ENCODE measurements at places on chromosomes 11 and 22.

DNA sequence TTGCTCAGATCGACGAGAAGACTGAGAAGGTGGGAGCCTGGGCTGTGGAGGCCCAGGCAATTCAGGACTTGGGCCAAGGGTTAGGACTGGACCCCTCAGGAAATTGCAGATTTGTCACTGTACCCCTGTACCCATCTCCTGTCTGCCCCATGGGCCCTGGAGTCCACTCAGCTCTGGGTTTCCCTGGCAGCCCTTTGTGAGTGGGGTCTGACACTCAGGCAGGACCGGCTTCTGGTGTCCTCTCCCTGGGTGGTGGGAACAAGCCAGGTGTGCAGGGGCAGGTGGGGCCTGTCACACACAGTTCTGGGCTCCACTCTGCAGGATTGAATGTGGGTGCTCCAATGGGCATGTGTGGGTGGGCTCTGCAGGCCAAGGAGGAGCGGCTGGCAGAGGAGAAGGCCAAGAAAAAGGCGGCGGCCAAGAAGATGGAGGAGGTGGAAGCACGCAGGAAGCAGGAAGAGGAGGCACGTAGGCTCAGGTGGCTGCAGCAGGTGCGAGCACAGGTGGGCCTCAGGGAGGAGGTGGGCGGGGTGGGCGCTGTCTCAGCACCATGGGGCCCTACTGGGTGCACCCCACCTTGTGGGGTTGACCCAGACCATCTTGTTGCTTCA is 21.6 kb downstream of the INCENP start:
- DNase-seq, result no peak

- DNase-seq, result no peak
These were observed 48.4 kb downstream of the CSTPP1 start for GRCh38 chr11:46984987-46985386.

DNA sequence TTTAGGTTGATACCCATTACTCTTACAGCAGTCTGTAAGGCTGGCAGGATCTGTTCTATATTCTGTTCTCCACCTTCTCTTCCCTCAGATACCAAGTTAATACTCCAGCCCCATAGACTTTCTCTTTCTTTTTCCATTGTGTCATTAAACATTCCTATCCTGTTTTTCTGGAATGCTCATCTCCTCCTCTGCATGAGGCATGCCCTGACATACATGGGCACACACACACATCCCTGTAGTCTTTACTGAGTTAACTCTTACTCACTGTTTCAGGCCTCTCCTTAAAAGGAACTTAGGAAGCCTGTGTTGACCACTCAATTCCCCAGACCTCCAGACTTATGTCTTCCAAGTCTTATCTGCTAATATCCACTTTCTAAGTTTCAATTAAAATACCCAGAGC is 476.8 kb downstream of the METTL15 start:
- no peak for DNase-seq

DNA sequence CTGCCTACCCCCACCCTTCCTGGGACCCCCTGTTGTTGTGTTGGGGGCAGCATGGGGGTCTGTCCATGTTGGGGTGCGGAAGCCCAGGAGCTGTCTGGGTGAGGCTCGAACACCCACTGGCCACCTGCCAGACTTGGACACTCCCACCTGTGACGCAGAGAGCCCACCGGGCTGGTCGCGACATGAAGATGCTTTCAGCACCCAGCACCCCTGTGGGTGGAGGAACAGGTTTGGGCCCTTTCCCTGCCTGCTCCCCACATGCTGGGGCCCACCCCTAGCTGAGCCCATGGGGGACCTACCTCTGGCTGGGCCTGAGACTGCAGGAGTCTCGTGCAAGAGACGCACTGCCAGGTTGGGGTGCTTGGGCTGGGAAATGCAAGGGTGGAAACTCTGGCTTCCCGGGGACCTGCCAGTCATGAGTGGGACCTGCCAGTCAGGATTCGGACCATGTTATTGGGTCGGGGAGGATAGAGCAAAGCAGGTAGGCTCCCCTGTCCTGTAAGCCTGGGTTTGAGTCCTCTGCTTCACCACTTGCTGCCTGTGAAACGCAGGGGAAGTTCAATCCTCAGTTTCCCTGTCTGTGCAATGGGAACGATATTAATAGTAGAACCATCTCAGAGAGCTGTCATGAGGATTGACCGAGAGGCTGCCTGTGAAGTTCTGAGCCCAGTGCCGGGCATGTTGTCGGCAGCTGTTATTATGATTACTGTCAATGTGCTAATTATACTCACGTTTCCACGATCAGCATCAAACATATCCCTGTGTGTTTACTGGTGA is 24.1 kb downstream of the KIAA1671 start:
- no peak for DNase-seq

DNA sequence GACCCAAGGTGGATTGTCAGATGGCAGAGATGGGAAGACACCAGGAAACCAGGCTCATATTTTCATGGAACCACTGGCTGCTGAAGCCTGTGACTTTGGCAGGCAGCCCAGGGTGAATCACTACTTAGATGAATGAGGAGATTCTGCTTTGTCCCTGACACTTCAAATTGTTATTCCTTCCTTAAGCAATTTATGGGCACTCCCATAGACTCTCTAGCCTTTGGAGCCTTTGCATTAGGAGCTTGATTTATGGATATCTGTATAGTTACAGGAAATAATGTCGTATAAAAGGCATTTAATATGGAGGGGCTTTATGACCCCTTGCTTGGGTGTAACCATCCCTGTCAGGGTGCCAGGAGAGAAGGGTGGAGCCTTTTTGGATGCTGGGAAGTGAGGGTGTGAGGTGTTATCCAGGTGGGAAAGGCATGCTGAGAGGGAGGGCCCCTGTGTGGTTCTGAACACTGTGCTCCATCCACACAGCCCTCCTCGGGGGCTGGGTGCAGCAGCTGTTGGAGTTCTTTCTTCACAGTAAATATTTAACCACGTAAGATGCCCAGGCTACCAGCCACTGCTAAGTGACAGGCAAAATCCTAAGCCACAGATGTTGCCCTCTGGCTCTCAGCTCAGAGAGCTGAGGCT is 35.3 kb downstream of the IL18 start:
- no peak for DNase-seq

DNA sequence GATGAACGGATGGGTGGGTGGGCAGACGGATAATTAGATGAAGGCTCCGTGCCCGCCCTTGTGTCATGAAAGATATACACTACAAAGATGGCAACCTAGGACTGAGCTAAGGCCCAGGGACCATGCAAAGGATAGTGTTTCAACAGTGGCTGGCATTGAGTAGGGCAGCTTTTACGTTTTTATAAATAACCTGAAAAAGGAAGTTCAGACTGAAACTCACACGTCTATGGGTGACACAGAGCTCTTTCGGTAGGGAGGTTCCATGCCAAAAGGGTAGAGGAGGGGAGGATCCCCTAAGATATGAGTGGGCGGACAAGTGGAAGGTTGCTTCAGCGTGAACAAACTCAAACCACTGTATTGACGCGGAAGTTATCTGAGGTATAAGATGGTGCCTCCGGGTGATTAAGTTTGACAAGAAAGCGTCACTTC is 90.5 kb downstream of the UBASH3B start:
- peak; percentile 62 for DNase-seq

DNA sequence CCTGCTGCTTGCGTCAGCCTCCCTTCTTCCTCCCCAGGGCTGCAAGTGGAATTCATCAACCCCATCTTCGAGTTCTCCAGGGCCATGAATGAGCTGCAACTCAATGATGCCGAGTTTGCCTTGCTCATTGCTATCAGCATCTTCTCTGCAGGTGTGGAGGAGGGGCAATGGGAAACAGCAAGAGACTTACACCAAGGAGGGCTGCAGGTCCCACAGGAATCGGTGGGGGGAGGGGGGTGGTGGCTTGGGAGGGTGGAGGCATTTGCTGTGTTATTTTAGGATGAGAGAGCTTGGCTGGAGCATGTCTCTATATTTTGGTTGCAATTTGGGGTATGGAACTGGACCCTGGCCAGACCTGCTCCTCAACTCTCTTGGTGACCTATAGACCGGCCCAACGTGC is 2.1 kb upstream of the MADD start:
- DNase-seq, result no peak

DNA sequence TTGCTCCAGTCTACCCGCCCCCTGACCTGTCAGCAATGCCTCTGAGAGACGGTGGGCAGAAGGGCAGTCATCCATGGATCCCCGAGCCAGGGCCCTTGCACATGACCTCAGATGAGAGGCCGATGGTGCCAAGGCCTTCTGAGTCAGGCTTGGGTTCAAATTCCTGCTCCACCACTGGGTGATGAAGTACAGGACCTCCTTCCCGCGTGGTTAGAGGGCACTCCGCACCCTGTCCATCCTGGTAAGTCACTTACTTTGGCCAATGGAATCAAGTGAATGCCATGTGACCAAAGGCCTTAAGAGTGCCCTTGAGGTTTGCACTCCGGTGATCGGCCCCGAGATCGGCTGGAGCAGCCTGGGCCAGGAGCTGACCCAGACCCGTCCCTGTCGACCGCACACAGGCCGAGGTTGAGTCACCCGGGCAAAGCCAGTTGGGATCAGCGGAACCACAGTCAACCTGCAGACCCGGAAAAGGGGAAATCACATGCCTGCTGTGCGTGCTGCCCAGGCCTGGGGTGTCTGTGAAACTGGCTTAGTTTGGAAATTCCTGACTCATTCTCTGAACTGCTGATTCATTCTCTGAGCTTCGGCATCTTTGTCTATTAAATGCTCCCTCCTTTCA is 48.9 kb downstream of the RTL6 start:
- peak; percentile 62 for DNase-seq

GRCh38 chr11:102850973-102851745 is 7.8 kb upstream of the MMP3 start:
- DNase-seq, result no peak

DNA sequence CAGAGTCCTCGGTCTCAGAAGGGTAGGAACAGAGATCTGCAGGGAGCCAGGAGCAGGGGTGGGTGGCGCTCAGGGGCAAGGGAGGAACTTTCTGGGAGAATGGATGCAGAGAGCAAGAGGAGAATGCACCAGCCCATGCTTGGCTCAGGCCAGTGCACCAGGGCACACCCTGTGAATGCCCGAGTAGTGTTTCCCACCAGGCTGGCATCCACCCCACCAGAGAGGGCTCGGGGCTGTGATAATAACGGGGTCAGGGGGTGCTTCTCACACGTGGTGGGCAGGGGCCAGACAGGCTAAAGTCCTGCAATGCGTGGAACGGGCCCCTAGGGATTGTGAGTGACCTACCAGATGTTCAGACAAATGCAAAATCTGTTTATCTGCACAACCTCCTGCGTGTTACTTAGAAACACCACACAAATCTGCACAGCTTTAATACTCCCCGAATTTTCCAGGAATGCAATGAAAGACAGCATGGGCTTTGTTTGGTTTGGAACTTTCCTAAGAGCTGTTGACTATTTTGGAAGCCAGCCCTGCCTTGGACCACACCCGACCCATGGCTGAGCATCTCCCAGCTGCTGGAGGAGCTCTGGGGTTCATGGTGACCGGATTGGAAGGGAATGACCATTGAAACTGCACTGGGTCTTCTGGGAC is 368.3 kb downstream of the SHANK2 start:
- DNase-seq, result no peak

DNA sequence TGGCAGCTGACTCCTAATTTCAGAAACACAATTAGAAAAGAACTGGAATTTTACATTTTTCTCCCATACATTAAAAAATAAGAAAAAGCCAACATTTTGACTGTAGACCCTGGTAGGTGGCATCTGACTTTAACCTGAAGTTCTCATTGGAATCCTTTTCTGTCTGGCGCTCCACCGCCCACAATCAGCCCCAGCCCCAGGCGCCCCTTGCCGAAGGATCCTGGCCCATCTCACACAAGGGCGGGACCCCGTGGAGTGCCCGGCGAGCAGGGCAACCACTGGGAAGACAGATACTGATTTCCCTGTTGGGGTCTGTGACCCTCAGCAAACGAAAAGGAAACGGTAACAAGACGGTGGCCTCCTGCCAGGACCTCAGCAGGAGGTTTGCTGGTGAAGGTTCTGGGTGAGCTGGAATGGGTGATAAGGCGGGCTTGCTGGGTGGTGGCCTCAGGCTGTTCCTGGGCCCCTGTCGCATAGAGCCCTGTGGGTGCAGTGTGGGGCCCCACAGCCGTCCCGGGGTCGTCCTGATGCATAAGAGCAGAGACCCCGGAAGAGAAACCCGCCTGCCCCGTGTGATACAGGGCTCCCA is 15.7 kb downstream of the TSPO start:
- DNase-seq, result no peak

DNA sequence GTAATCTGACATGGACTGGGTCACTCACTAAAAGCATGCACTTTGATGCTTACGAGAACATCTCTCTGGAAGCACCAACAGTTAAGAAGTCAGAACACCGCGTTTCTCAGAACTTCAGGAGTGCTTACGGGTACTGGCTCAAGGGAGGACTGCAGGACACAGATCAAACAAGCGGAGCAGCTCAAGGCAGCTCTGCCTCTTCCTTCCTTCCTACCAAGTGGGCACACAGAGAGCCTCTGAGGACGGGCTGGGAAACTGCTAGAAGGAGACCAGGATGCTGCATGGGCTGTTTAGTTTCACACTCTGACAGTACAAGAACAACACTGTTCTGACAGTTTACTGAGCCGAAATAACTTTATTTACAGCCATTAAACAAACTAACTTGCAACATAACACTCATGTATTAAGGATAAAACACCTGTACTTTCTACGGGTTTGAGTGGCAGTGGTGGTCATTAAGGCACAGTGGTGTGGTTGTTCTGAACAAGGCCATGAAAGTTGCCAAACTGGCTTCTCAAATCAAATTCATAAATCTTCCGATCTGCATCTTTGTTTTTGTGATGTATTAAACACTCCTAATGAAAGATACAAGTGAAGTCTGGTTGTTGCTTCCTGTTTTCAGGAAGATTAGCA is 37.5 kb downstream of the ARFGAP3 start:
- no peak for DNase-seq

GRCh38 chr11:58524232-58525036 is 16.5 kb upstream of the OR5B21 start:
- DNase-seq, result no peak

- DNase-seq, result no peak
These were observed 132.0 kb downstream of the ELP4 start for GRCh38 chr11:31641477-31642062.

- peak; percentile 6 for DNase-seq
These were observed 185.3 kb upstream of the LARGE1 start for GRCh38 chr22:34105461-34106062.

GRCh38 chr11:110289472-110289871 is 6.9 kb downstream of the RDX start:
- no peak for DNase-seq

DNA sequence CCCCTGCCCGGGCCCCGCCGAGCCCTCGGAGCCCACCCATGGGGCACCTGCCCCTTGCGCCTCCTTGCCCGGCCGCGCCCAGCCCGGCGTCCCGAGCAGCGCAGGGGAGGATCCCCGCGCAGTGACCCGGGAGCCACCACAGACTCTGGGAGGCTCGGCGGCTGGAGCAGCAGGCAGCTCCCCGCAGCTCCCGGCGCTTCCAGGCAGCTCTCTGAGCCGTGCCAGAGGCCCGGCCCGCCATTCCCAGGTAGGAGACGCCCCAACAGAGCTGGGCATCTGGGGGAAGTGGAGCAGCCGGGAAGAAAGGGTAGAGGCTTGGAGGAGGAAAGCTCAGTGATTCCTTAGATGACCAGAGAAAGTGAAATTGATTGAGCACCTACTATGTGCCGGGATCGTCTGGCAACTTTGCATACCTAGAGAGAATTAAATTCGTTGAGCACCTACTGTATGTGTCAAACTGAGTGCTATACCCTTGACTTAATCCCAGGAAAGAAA is 670 bp downstream of the RASD2 start:
- no peak for DNase-seq

GRCh38 chr11:83073884-83074283 is 2.2 kb upstream of the RAB30 start:
- DNase-seq, result no peak

- DNase-seq, result peak; percentile 59
These were observed 77.0 kb upstream of the DDI1 start for GRCh38 chr11:103959279-103959942.

GRCh38 chr22:19456541-19456940 is 9.0 kb upstream of the C22orf39 start:
- no peak for DNase-seq

All from GM06990 (cell line).